ENCODE measurements at places on chromosomes 11 and 22.
A peak's percentile ranks its signal among the peaks of the same experiment; 100 is the strongest.

- DNase-seq = no peak
Observed at GRCh38 chr22:39220450-39220849, 24.3 kb downstream of the PDGFB start.

- peak; percentile 53 for DNase-seq
Observed at GRCh38 chr11:71420455-71421241, 27.5 kb downstream of the DHCR7 start.

GRCh38 chr11:119641983-119642745 is 86.8 kb downstream of the NECTIN1 start:
- peak; percentile 47 for DNase-seq

DNA sequence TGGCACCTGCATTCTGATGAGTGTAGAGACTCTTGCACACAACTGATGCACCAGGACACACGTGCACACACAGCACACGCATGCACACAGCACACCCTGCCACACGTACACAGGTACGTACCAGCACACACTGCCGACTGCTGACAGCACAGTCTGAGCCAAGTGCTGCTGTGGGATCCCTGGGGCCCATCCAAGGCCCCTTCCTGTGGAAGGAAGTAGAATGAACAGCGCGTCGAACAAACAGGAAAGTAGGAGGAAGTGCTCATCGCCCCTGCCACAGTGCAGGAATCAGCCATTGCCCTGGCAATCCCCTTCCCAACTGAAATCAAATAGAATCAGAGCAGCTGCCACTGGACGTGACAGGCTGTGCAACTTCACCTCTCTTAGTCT is 57.9 kb downstream of the CD82 start:
- no peak for DNase-seq

- no peak for DNase-seq
Observed at GRCh38 chr11:34609850-34610249, 11.0 kb upstream of the EHF start.

DNA sequence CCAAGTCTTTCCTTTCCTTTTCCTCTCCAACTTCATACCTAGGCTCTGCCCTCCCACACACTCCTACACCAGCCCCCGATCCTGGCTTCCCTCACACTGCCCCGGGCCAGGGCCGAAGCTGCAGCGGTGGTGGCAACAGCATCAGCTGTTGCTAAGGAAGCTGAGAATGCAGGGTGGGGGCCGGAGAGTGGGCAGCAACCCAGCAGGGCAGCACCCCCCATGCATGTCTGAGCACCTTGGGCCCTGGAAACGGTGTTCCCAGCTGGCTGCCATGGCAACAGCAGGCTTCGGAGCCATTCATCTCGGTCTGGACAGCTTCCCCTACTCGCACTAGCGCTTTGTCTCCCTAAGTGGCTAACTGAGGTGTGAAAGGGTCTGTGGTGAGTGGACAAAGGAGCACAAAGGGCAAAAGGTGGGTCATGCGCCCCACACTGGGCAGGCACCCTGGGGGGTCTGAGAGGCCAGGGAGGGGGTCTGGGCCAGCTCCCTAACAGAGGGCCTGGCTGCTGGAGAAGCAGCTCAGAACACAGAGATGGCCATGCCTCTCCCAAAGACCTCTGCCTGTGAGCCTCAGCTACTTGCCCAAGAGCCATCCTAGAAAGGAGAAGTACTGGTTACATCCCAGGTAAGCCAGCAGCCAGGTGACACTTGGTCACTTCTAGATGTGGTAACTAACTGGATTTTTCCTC is 42.1 kb upstream of the JAM3 start:
- no peak for DNase-seq

GRCh38 chr11:104979839-104980238 is 11.5 kb upstream of the CASP4 start:
- DNase-seq = no peak

- DNase-seq = no peak
Observed at GRCh38 chr22:31538815-31539214, 42.5 kb downstream of the SFI1 start.

DNA sequence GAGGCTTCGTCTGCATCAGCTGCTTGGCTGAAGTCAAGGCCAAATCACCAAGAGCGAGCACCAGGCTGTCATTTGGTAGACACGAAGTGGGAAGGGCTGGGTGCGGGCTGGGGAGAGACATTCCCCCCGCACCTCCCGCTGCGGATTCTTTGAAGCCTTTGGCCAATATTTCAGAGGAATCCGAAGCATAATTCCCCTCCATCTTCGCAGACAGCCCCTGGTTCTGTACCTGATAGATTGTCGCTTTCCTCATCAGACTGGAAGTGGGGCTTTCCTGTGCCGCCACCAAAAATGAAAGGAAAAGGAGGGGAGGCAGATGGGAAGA is 15.3 kb downstream of the BLID start:
- no peak for DNase-seq

DNA sequence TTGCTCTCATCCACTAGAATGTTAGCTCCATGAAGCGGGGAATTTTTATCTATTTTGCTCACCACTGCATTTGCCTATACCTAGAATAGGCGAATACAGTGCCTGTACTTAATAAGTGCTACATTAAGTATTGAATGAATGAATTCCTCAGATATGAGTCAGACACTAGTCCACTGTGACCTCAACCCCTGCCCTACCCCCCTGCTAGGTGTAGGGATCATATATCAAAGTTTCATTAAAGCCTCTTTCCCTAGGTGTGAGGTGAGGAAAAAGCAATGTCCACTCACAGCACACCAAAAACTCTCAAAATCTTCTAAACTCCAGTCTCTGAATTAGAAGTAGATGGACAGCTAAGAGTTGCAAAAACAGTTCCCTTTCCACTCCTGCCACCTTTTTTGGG is 9.8 kb upstream of the PSMA1 start:
- no peak for DNase-seq

DNA sequence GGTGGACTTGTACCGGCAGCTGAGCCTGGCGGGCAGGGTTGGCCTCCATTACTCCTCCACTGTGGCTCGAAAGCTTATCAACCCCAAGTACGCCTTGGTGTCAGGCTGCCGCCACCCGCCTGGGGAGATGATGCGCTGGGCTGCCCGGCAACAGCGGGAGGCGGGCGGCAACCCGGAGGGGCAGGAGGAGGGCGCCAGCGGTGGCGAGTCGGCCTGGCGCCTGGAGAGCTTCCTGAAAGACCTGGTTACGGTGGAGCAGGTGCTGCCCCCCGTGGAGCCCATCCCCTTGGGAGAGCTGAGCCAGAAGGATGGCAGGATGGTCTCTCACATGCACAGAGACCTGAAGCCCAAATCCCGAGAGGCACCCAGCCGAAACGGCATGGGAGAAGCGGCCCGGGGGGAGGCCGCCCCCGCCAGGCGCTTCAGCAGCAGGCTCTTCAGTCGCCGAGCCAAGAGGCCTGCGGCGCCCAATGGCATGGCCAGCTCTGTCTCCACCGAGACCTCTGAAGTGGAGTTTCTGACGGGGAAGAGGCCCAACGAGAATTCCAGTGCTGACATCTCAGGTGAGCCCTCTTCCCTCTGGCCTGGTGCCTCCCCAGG is 26.7 kb downstream of the FAM83F start:
- DNase-seq = no peak

Measured in small intestine (tissue), 16 donors.